ENCODE measurements at places on chromosomes 2 and 18.

- no peak for DNase-seq
These were observed 155.5 kb upstream of the ID2 start for GRCh38 chr2:8526403-8526696.

- peak; percentile 31 for DNase-seq
These were observed 10.1 kb downstream of the UGP2 start for GRCh38 chr2:63851691-63852311.

- DNase-seq = no peak
These were observed 132.6 kb downstream of the C1D start for GRCh38 chr2:67930156-67930555.

DNA sequence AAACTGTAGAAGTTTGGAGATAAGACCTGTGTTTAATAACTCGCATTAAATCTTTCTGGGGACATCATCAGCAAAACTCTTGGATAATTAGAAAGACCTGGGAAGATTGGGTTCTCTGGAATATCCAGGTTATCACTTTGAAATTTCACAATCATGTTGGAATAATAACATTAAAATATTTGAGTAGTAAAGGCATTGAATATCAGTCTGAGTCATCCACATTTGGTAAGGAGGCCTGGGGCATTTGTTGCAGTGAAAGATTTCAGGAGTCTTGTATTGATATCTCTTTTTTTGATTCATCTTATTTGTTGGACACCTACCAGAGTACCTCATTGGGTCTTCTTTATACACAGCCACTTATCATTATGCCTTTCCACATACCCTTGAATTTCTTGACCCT, 95.9 kb downstream of the EPB41L5 start:
- DNase-seq = no peak

DNA sequence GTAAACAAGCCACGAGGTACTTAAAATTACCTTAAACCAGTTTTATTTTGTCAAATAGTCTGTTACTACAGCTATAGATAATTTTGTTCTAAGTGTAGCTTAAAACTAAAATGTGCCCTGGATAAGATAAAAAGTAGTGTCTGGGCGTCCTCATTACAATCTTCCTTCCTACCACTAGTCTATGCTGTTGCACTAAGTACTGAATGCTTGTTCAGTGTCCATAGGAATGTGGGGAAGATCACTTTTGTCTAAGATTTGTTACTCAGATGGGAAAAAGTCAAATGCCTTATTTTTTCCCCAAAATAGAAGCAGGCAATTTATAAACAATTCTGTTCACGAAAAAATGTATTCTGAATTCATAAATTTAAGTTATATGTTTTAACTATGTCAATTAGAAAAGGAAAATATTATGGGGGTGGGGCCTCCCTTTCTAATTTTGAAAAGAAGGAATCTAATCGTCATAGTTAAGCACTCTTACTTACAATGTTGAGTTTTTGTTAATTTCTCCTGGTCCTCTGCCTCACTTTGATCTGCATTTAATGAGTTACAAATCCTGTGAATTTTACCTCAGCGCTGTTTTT, 140.4 kb upstream of the VRK2 start:
- DNase-seq = peak; percentile 70

GRCh38 chr2:57902578-57902977, 144.0 kb upstream of the VRK2 start:
- DNase-seq = no peak

GRCh38 chr2:217277646-217278398, 418.0 kb upstream of the TNP1 start:
- no peak for DNase-seq

- no peak for DNase-seq
These were observed 219.7 kb upstream of the PKDCC start for GRCh38 chr2:41828052-41828643.

- DNase-seq = no peak
These were observed 60.1 kb upstream of the YWHAQ start for GRCh38 chr2:9690716-9691498.

- no peak for DNase-seq
These were observed at the start of gene CYP1B1 for GRCh38 chr2:38075507-38076151. TSS of gene CYP1B1 (minus strand) at chr2:38076151. CDS start at chr2:38075388, 763 bp downstream.

GRCh38 chr2:137838255-137839092, 125.8 kb upstream of the HNMT start:
- DNase-seq = peak; percentile 50

DNA sequence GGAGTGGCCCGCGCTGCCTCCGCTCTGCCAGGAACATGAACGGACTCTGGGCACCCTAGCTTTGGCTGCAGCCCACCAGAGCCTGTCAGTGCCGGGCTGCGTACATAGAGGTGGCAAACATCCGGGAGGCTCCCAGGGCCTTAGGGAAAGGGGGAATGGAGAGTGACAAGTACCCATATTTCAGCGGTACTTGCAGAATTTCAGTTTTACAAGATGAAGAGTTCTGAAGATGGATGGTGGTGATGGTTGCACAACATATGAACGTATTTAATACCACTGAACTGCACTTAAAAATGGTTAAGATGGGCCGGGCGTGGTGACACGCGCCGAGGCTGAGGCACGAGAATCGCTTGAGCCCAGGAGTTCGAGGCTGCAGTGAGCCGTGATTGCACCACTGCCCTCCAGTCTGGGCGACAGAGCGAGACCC, 873 bp downstream of the MTHFD2 start:
- no peak for DNase-seq

DNA sequence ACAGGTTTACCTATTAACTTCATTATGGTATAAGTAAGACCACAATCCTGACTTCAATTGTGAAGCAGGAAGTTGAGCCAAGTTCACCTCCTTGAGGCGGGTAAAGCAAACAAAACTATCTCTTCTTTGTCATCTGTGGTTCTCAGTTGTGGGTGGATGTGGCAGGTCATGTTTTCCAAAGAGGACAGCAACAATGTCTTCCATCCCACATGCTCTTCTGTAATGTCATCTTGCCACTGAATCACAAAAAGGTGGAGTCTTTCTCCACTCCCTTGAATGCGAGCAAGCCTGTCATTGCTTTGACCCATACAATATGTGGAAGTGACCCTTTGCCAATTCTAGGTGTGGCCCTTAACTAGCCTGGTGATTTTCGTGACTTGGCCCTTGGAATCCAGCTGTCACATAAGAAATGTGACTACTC, 98.7 kb downstream of the GRB14 start:
- no peak for DNase-seq

GRCh38 chr2:232525791-232526371, at the start of gene CHRND:
TSS of gene CHRND (plus strand) at chr2:232526160. CDS start at chr2:232526216, 56 bp downstream.
- no peak for DNase-seq

DNA sequence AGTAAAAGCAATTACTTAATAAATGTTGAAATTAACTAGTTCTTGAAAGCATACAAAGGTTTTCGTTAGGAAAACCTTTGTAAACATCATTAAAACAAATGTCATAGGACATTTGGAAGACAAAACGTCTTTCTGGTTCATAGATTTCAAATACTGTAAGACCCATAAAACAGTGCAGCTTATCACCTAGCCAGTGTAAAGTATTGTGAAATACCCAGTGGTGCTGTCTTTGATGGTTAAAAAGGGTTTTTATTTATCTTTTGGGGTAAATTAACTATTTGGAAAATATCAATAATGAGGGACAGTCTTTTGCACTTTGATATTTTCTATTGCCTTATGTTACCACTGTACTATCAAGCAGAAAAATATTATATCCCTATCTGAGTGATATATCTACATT, 120.0 kb upstream of the FAM98A start:
- DNase-seq = no peak

- no peak for DNase-seq
These were observed 221.4 kb upstream of the ST6GAL2 start for GRCh38 chr2:107107351-107107750.

- DNase-seq = no peak
These were observed 14.5 kb upstream of the VWA3B start for GRCh38 chr2:98072442-98072841.

GRCh38 chr2:11069566-11070185, 85.6 kb upstream of the SLC66A3 start:
- no peak for DNase-seq

DNA sequence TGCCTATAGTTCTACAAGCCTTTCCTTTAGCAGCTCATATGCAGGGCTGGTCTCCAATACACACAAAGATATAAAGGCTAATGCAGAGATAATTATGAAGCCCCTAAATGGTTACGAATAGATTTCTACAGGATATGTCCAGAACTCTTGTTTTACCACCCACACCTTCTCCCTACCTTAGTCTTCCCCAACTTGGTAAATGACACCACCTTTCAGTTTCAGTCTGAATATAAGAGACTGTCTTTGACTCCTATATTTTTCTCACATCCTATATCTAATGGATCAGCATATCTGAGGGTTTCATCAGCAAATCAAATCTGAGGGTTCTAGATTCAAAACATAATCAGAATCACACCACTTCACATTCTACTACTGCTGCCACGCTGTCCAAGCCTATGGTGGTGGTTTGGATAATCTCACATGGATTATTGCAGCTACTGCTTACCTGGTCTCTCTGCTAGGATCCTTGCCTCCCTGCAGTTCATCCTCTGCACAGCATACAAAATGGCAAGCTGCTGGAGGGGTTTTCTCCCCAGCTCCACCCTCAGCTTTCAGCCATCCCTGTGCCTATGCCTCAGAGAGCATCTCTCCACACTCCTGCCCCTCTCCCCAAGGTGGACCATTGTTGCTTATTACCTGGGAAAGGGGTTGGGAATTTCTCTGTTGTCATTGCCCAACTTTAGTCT, 178.0 kb upstream of the SPOPL start:
- DNase-seq = no peak

- DNase-seq = no peak
These were observed 200.0 kb downstream of the GBX2 start for GRCh38 chr2:235968155-235968554.

- DNase-seq = no peak
These were observed 58.9 kb downstream of the TRPM8 start for GRCh38 chr2:233976087-233976486.

DNA sequence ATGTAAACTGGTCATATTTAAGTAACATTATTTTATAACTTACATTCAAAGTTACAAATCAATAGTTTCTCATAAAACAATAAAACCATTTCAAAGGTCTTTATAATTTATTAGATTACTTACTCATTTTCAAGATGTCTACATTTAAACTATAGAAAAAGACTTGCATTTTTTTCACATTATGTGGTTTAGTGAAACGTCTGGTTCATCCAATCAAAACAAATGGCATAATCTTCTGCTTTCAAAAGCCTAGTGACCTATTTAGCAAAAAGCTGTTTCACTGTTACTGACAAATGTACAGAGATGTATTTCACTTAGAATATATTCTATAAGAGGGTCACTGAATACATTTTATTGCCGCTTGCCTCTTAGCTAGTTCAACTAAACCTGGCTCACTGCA, 49.3 kb upstream of the MCM6 start:
- DNase-seq = no peak

GRCh38 chr18:49638209-49638785, 76.4 kb downstream of the LIPG start:
- no peak for DNase-seq

GRCh38 chr18:59012815-59013705, 126.6 kb upstream of the SEC11C start:
- DNase-seq = no peak

DNA sequence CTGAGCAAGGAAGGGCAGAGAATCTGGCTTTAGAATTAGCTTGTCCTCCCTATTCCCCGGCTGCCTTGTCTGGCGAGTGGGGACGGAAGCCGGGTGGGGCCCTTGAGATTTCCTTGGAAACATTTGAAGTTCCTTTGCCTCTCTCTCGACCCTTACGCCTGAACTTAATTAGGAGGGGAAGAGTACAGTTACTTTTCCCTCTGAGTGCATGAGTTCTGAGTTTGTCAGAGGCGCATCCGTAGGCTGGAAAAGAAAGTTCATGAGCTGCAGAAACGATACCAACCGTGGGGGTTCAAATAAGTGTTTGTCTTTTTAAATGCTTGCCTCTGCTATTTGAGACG, 468 bp downstream of the PIKFYVE start:
- no peak for DNase-seq

DNA sequence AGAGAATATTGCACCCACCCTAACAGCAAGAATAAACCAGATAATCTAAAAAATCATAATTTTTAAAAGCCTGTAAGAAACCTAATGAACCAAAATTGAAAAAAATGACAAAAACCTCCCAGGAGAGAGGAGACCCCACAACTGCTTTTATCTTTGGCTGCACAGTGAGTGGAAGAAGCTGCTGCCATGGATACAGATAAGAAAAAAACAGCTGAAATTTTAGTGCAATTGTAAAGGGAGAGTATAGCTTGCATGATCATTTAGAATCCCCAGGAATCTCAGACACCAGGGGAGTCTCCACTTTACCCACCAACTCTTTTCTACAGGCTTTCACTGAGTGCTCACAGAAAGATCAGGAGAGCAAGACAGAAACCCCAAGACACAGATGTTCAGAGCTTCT, 338.1 kb upstream of the NCKAP5 start:
- no peak for DNase-seq

GRCh38 chr2:39150102-39150562, 29.3 kb upstream of the SOS1 start:
- peak; percentile 94 for DNase-seq

GRCh38 chr18:26022585-26022984, 67.8 kb downstream of the SS18 start:
- peak; percentile 46 for DNase-seq

DNA sequence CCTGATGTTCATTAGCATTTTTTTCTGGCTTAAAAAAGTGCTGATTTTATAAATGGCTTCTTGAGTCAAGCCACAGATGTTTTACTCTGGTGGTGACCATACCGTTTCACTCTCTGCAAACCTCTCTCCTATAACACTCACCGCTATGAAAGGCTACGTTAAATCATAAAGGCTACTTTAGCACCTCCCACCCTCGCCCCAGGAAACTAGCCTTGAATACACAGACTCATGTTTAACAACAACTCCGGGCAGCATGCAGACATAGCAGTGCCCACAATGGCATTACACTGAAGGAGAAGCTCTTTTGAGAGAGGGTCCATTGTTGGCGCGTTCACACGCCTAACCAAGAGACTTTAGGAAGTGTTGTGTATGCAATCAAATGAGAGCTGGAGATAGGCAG, 5.6 kb downstream of the MYT1L start:
- DNase-seq = no peak

DNA sequence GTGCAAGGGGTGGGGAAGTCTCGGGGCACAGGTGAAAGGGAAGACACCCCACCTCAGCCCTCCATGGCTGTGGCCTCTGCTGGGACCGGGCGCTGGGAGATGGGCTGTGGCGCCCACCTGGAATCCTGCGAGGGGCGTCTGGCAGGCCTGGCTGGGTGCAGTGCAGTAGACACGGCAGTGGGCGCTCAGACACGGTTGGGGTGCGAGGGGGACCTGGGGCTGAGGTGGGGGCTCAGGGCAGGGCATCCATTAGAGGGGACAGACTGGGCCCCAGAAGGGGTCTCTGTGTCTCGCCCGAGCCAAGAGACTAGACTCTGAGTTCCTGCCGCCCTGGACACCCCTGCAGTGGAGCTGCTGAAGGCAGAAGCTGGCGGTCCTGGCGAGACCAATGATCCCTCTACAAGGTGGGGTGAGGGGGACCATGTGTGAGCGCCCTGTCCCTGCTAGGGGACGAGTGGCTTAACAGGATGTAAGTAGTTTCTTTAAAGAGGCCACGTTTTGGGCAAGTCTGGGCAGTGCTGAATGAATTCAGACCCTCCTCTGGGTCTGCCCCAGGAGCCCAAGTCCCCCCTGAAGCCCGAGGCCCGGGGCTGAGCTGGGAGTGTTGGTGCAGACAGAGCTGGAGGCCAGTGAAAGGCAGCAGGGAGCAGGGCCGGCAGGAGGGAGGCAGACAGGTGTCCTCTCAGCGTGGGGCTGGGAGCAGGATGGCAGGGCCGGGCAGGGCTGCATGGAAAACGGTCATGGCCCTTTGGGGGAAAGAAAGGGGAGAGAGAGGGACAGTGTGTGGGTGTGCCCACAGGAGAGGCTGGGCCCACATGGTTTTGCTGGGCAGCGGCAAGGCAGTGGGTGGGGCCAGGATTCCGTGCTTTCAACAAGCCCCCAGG, 57.2 kb downstream of the HS6ST1 start:
- DNase-seq = no peak

GRCh38 chr2:46286715-46287114, 10.5 kb upstream of the EPAS1 start:
- no peak for DNase-seq

All from hematopoietic multipotent progenitor cell treated with erythropoietin and hydrocortisone succinate and interleukin-3 and kit ligand, for 8 days (in vitro differentiated cells).